ENCODE measurements at places on chromosomes 2 and 18.

- no peak for DNase-seq
These were observed 55.3 kb upstream of the LGALSL start for GRCh38 chr2:64398516-64399129.

- no peak for DNase-seq
These were observed 412.1 kb upstream of the TRIB2 start for GRCh38 chr2:12304564-12305171.

DNA sequence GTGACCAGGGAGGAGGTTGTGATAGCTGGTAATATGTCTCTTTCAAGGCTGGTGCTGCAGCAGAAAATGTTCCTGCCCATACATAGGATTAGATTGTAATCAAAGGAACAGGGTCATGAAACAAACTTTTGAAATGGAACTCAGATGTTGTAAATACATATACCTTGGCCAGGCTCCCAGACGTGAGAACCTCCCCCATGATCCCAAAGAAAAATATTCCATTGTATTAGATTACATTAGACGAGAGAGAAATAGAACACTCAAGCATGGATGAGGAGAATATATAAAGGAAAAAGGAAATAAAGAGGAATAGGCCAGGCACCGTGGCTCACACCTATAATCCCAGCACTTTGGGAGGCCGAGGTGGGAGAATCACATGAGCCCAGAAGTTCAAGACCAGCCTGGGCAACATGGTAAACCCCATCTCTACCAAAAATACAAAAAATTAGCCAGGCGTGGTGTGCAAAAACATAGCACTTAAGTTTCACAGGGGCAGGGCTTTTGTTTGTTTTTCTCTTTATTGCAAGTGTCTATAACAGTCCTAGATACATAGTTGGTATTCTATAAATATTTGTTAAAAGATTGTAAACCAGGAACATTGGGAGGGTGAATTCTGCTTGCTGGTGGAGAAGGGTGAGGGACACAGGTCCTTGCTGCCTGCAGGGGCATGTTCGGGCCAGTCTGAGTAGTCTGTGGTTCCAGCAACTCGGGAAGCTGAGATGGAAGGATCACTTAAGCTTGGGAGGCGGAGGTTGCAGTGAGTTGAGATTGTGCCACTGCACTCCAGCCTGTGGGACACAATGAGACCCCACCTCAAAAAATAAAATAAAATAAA is 52.8 kb downstream of the RPL37A start:
- DNase-seq = no peak

GRCh38 chr2:239152239-239152915 is 248.4 kb downstream of the HDAC4 start:
- no peak for DNase-seq
